ENCODE measurements at places on chromosomes 6 and 20.
A peak's percentile ranks its signal among the peaks of the same experiment; 100 is the strongest.

- DNase-seq, result no peak
Measured at GRCh38 chr6:16498237-16498636, 259.9 kb downstream of the GMPR start.

GRCh38 chr20:47382746-47383415 lies 26.4 kb upstream of the ZMYND8 start:
- no peak for DNase-seq

- DNase-seq, result peak; percentile 93
Measured at GRCh38 chr6:7058250-7058923, 49.4 kb upstream of the RREB1 start.

GRCh38 chr6:14425805-14426204 lies 308.2 kb downstream of the CD83 start:
- DNase-seq, result no peak

DNA sequence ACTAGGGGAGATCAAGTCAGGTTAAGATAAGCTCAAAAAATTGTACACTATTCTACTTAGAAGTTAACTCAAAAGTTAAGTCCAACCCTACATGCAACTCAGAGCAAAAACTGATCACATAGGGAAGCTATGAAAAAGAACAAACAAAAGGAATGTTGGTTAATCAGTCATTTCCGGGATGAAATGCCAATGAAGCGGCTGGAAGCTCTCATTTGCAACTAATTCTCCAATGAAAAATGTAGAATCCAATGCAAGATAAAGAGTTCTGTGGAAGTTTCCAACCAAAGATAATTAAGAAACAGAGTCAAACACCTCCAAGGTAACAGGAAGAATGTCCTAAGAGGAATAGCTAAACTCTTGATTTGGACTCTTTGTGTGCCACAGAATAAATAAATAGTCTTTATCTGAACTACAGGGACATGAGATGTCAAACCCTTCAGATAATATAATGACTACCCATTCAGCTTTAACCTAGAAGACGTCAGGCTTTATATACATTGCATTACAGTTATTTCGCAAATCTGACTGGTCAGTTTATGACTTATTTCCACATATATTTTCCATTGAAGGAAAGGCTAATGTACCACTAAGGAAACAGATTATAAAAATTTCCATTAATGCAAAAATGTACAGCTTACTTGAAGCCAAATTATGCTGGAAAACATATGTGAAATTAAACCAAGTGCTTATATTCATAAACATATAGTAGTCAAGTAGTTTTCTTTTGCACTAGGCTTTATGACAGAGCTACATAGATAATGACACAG lies 48.0 kb upstream of the DST start:
- no peak for DNase-seq

DNA sequence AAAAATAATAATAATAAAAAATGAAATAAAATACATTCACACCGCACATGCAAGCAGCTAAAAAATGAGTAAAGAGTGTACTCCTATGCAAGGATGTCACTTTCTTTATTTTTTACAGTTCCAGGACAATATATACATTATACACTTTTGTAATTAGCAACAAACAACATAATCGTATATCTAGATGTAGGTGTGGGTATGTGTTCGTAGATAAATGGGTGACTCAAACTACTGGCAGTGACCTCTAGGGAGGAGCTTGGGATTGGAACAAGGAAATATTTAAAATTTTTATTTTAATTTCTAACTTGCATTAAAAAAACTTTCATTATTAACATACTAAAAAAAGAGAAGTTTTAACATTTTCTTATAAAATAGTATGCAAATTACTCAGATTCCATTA lies 86.1 kb upstream of the MYLIP start:
- DNase-seq, result no peak

DNA sequence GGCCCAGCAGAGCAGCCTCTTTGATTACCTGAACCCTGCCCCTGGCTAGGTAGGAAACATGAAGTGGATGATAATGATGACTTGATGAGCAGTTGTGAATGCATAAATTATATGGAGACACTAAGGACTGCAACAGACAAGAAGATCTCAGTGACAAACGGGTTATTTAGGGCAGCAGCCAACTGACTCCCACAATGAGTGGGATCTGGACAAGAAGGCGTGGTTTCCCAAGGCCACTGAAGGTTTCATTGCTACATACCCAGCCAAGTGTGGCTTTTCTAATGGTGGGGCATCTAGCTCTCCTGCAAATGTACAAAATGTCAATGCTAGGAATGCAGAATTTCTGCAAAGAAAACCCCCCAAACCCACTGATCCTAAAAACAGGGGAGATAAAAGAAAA lies 29.4 kb downstream of the RING1 start:
- no peak for DNase-seq

DNA sequence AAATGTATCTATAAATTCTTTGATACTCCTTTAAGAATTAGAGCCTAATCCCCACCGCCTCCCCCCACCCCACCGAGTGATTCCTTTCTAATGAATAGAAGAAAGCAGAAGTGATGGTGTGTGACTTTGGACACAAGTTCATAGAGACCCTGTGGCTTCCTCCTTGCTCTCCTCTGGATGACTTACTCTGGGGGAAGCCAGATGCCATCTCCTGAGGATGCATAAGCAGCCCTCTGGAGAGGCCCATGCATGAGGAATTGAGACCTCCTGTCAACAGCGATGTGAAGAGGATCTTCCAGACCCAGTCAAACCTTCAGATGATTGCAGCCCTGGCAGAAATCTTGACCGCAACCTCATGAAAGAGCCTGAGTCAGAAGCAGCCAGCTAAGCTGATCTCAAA lies 21.1 kb downstream of the AHCY start:
- DNase-seq, result no peak

DNA sequence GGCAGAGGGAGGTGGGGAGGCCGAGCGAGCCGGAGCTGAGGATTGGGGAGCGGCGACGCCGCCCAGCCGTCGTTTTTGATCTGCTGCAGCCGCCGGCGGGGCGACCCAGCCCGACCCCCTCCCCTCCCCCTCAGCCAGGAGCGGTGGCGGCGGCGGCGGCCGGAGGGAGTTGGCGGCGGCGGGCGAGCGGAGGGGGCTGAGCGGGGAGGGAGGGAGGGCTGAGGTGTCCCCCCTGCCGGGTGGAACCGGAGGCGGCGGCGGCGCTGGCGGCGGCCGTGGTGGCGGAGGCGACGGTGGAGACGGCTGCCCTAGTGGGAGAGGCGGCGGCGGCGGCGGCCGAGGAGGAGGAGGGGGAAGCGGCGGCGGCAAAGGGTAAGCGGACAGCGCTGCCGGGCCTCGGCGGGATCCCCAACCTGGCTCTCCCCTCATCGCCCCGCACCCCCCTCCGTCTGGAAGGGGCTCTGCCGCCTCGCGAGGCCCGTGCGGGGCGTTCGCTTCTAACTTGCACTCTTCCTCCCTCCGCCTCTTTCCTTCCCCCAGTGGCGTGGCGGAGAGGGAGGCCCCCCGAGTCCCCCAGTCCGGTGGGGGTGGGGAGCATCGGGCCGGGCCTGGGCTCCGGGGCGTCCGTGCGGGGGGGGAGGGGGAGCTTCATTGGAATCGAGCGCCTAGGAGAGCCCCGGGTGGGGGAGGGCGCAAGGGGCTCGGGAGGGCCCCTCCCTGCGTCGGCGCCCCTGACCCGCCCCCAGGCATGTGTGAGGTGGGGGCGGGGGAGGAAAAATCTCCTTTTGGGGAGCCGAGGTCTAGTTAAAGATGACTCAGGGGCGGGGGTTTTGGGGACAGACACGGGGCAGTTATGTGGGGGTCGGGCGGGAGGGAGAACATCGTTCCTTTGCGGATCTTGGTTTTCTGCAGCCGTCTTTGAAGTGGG lies at the start of gene TAB2:
Gene TAB2 (plus strand): TSS at position 69 of the 928 bp plus-strand sequence. CDS start 52,286 bp downstream, outside the sequence.
- DNase-seq, result peak; percentile 64

- no peak for DNase-seq
Measured at GRCh38 chr6:170094686-170095272, 196.1 kb downstream of the DLL1 start.

DNA sequence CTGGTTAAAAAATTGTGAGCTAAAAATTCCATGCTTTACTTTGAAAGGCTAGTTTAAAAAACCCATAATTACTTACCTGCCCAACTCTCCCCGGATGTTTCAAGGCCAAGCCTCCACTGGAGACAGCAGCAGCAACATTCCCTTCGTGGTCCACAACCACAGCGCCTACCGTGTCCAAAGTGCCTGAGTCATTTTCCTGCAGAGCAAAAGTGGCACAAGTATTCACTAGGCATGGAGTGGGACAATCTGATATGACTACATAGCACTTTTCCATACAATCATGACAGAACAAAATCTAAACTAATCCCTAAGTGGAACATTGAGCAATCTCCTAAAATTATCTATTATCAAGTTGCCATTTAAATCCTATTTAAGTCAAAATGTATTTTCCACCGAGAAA lies 104.8 kb downstream of the TASP1 start:
- no peak for DNase-seq

DNA sequence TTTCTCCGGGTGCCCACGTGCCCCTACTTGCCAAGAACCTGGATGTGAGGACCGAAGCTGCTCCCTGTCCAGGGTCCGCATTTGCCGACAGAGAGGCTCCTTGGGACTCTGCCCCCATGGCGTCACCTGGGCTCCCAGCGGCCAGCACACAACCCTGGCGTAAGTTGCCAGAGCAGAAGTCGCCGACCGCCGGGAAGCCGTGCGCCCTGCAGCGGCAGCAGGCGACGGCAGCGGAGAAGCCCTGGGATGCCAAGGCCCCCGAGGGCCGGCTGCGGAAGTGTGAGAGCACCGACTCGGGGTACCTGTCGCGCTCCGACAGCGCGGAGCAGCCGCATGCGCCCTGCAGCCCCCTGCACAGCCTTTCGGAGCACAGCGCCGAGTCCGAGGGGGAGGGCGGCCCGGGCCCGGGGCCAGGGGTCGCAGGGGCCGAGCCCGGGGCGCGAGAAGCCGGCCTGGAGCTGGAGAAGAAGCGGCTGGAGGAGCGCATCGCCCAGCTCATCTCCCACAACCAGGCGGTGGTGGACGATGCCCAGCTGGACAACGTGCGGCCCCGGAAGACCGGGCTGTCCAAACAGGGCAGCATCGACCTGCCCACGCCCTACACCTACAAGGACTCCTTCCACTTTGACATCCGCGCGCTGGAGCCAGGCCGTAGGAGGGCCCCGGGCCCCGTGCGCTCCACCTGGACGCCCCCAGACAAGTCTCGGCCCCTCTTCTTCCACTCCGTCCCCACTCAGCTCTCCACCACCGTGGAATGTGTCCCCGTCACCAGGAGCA lies 28.3 kb downstream of the ZNF831 start:
- DNase-seq, result no peak

- no peak for DNase-seq
Measured at GRCh38 chr6:106186172-106186571, 100.0 kb downstream of the PRDM1 start.

GRCh38 chr6:21222656-21223055 lies 370.9 kb upstream of the SOX4 start:
- no peak for DNase-seq

DNA sequence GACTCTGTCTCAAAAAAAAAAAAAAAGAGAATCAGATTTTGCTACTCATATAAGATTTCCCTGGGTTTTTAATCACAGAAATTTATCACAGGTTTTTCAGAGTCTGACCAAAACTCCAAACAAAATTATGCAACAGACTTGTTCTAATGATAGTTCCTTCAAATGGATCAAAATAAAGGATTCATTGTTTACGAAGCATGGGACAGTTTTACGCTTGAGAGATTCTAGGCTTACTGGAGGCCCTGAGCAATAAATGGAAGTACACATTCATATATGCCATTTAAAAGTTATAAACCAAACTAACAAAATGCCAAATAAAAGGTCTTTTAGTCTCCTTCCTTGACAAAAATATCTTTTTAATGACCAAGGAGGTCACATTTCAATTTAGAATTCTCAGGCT lies 245.1 kb upstream of the KCNQ5 start:
- no peak for DNase-seq

DNA sequence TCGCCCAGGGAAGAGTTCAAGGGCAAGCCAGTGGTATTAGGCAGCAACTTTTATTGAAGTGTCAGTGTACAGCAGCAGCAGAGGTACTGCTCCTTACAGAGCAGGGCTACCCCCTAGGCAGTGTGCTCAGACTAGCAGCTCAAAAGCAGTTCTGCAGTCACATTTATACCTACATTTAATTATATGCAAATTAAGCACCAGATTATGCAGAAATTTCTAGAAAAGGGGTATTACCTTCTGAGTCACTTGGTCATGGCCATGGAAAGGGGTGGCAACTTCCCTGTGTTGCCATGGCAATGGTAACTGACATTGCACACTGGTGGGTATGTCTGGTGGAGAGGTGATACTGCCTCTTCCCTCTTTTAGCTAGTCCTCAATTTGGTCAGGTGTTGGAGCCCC lies 2.1 kb upstream of the ZKSCAN4 start:
- DNase-seq, result peak; percentile 30

GRCh38 chr20:18360635-18361034 lies 72.3 kb downstream of the ZNF133 start:
- no peak for DNase-seq

DNA sequence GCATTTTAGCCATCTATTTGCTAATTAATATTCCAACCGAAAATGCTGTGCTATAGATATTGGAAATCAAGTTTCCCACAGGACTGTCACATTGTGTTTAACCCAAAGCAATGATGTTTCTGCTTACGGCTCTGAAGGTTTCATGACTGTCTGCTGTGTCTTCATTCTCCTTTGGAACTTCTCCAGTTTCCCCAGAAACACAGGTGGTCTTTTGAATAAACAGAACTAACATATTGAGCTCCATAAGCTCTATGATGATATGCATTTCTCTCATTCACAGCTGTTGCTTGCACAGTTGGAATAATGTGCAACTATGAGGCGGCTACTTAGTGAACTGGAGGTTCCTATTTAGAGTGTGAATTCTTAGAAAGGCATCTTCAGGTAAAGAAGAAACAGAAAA lies 266.0 kb upstream of the ID4 start:
- DNase-seq, result no peak

- no peak for DNase-seq
Measured at GRCh38 chr6:148293181-148293995, 49.2 kb upstream of the SASH1 start.

DNA sequence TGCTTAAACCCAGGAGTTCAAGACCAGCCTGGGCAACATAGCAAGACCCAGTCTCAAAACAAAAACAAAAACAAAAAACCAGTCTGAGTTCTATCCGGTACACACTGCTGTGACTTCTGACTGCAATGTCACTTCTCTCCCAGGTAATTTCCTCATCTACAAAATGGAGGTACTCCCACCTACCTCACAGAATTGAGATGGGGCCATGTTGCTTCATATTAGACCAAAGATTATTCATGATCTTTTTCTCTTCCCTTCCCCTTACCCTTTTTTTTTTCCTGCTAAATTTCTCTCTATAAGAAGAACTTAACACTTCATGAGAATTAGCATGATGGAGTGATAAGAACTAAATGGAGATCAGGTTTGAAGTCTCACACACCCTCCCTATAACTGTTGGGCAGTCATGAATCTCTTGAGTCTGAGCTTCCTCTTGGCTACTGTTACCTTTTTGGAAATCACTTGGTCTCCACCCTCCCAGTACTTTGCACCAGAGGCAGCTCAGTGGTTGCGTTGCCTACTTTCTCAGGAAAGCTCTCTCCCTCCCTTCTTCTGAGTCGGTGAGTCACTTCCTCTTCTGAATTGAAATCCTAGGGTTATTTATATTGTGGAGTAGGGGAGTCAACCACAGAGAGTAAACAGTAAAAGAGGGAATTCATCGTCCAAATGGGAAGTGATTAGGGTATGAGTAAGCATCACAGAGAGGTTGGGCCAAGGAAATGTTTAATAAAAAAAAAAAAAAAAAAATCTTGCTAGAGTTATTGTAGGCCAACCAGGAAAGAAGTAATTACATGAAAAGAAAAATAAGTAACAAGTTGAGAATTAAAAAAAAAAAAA lies 59.9 kb upstream of the MAP7 start:
- DNase-seq, result peak; percentile 40

GRCh38 chr6:85314586-85314985 lies 135.3 kb upstream of the NT5E start:
- DNase-seq, result no peak
